ENCODE measurements at places on chromosomes 11 and 22.

- DNase-seq, result no peak
Observed at GRCh38 chr11:65262776-65263175, 1.0 kb downstream of the POLA2 start.

GRCh38 chr22:31148953-31149627 lies 8.8 kb upstream of the PLA2G3 start:
- peak; percentile 15 for DNase-seq

DNA sequence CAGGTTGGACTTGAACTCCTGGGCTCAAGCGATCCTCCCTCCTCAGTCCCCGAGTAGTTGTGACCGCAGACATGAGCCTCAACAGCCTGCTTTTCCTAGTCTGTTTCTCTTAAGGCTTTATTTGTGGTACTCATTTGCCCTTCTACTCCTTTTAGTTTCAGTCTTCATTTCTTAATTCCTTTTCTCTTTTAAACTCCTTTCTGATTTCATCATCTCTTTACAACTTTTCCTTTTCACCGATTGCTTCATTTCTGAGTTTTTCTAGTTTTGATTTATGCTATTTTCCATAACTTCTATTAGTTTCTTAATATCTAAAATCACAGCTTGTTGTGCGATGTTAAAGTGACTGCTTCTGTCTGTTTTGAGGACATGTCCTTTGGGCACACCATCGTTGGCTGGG lies 17.3 kb upstream of the MRGPRF start:
- DNase-seq, result no peak

GRCh38 chr11:117583063-117583801 lies 213.8 kb downstream of the DSCAML1 start:
- no peak for DNase-seq

DNA sequence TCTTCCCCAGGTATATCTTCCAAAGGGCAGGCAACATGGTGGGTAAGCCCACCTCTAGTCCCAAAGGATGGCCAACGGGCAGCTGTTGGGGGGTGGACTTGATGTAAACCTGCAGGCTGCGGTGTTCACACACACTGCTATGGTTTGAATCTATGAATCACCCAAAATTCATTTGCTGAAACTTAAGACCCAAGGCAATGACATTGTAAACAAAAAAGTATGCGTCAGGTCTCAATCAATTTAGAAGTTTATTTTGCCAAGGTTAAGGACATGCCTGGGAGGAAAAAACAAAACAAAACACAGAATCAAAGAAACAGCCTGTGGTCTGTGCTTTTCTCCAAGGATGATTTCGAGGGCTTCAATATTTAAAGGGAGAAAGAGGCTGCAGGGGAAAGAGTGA lies 18.3 kb downstream of the RCN1 start:
- DNase-seq, result no peak

DNA sequence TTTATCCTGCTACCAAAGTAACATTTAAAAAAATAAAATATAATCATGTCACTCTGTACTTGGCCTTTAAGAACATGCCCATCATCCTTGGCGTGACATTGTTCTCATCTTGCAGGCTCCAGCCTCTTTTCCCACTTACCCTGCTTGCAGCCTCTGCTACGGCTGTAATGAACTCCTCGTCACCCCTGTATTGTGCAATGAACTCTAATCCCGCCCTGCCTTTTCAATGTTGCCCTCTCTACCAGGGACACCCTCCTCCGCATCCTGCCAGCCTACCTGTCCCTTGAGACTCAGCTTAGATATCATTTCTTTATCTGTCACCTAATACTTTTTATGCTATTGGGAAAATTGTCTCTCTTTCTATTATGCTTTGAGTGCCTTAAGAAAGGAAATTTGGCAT lies 12.6 kb upstream of the MMP20 start:
- DNase-seq, result no peak

GRCh38 chr11:58576887-58577471 lies 1.3 kb upstream of the LPXN start:
- DNase-seq, result no peak

GRCh38 chr22:29306835-29307595 lies 565 bp downstream of the GAS2L1 start:
- DNase-seq, result peak; percentile 54

DNA sequence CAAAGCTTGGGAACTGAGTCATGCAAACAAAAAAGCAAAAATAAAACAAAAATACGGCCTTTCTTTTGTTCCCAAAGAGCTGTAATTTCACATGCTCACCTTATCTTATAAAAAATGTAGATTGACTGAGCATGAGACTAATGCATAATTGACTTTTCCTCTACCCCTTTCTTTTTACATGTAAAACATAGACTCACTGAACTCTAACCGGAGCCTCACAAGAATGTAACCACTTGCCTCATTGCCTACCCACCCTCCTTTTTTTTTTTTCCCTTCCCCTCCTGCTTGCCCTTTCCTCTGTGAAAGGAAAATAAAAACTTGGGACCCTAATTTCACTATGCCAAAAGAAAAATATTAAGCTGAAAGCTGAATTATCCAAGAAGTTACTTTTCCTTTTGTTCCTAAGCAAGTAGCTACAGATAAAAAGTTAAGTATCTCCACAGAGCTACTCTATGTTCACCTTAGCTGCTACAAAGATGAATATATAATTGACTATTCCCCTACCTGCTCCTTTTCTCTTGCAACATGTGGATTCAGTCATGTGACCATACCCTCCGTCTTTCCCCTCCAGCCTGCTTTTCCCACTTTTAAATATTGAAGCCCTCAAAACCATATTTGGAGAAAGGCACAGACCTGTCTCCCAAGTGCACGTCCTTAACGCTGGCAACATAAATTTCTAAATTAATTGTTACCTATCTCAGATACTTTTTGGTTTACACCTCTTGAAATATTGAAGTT lies 39.6 kb upstream of the WEE1 start:
- DNase-seq, result no peak

GRCh38 chr11:87092567-87092966 lies 54.8 kb downstream of the TMEM135 start:
- no peak for DNase-seq

- no peak for DNase-seq
Observed at GRCh38 chr11:72348250-72348649, 86.1 kb downstream of the CLPB start.

GRCh38 chr11:72627594-72628281 lies 46.5 kb downstream of the PDE2A start:
- no peak for DNase-seq

DNA sequence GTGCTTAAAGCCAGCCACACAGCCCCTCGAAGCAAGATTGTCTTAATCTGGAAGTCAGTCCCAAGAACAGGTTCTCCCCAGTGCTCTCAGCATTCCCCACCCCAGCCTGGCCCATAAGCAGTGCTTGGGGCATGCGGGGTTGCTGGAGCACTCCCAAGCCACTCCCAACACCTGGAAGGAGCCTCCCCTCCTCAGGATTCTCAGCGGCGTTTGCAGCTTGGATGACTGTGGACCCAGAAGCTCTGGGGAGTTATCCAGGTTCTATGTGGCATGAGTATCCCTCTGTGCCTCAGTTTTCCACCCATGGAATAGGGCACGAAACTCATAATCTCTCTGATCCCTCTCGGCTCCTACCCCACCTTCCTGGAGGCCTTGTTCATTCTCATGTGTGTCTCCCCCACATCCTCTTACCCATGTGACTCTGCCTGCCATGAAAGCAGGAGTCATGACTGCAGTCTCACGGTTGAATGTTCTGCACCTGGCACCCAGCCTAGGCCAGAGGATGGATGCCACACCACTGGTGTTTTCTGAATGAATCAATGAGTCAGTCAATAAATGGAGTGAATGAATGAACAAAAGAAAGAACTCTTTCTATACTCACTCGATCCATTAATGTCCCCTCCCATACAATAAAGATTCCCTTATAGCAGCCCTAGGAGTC lies 33.4 kb upstream of the WNT7B start:
- DNase-seq, result no peak

- no peak for DNase-seq
Observed at GRCh38 chr11:31780480-31780971, 30.6 kb downstream of the PAX6 start.

DNA sequence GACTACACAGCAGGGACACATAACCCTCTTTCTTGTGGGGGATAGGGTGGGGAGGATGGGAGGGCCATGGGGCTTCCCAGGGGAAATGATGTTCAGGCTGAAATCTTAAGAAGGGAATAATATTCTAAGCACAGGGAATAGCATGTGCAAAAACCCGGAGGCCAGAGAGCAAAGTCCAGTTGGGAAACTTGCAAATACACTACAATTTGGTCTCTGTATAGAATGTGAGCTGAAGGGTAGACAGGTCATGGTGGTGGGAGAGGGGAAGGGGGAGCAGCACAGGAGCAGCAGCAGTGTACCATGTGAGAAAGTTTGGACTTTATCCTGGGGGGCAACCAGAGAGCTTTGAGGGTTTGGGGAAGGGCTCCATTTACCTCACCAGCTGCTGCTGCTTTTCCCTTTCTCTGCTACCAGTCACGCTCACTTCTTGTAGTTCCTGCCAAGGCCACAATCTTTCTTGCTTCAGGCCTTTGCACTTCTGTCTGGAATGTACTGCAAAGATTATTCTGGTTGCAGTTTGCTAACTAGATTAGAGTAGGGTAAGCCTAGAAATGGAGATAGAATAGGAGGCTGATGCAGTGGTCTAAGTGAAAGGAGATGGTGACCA lies 43.0 kb downstream of the KREMEN1 start:
- DNase-seq, result no peak

- no peak for DNase-seq
Observed at GRCh38 chr11:27386181-27386845, 23.3 kb upstream of the CCDC34 start.

DNA sequence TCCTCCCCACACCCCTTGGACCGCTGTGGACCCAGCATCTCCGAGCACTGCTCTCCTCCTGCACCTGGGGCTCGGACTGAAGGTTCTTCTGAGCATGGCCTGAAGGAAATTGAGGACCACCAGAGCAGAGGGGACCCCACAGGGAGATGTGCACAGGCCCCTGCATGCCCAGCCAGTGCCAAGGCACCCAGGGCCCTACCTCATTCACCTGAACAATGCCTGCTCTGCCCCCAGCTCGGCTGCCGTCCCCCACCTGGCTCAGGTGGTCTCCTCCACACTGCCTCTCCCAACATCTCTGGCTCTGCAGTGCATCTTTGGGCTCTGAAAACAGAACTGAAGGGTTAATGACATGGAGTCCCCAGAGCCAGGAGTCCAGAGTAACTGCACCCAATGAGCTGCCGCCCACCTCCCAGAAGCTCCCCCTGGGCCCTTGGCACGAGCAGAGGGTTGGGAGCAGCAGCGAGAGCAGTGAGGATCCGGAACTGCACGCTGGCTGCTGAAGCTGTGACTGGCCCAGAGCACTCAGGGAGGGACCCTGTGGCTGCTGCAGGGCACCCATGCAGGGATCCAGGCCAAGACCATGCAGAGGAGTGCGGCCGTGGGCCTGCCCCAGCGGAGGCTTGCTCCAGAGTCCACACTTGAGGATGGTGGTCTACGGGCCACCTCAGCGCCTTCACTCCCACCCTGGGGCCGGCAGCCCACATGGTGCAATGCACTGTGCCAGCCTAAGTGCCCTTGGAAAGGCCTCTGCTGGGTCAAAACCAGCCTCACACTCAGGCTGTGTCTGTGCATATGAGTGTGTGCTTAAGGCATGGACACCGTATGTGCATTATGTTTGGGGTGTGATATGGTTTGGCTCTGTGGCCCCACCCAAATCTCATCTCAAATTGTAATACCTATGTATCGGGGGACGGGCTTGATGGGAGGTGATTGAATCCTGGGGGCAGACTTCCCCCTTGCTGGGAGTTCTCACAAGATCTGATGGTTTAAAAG lies 686.1 kb downstream of the TBC1D22A start:
- DNase-seq, result no peak

GRCh38 chr22:42682113-42682851 lies 33.1 kb upstream of the CYB5R3 start:
- no peak for DNase-seq

DNA sequence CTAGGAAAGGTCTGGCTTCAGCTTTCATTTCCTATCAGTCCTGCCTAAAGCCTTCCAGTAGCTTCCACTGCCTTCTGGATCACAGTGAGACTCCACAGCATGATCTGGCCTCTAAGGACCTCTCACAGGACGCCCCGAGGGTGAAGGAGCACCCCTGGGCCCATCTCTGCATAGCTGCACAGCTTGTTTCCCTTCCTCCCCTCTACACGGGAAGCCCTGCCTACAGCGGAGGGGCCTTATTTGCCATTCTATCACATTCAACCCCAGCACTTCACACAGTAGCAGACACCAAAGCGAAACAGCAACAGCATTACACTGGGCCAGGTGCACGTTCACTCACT lies 162.3 kb upstream of the GRK3 start:
- no peak for DNase-seq

DNA sequence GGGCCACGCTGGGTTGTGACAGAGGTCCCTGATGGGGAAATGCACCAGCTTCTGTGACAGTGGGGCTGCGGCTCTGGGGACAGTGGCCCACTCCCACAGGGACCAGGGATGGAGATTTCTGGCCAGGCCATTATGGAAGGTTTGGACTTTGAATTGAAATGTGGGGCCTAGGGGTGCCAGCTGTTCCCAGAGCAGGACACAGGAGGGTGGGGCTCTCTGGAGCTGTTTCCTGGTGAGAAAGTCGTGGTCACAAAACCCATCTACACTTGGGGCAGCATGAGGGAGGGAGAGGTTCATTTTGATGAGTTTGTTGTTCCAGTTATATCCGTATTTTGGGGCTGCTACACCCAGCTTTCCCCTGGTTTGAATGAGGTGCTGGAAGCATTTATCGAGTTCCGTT lies 52.2 kb downstream of the LRP5 start:
- no peak for DNase-seq

DNA sequence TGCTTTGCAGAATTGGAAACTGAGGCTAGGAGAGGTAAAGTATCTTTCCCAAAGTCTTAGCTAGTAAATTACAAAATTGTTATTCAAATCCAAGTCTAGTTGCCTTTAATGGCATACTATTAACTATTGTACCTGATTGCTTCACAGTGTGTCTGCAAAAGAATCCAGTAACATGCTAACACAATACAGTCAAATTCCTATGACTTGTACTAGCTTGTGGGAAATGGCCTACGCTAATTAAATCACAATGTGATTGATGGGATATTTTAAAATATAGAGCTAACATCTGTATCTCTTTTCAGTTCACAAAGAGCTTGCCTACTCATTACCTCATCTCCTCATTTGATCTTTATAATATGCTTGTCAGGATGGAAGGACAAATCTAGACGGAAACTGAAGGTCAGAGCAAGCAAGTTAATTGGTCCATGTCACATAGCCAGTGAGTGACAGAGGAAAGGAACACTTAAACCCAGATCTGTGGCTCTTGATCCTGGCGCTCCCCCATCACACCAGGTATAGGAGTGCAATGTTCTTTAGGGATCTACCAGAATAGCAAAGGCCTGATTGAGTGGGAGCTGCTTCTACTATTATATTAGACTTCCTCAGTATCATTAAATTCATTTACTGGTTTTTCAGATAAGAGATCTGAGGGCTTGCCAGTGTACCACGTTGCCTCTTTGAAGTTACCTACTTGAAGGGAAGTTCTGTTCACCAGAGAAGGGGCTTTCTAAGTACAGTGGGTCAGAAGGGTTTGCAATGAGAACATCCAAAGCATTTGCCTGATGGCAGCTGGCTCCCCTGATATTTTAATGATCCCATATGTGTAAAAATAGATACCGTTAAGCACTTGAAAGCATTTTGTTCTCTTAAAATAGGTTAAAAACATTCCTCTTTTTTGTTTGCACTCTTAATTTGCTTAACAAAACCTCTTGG lies 213.6 kb upstream of the SESN3 start:
- DNase-seq, result no peak

Measured in NCI-H510A (cell line).